ENCODE measurements at places on chromosomes 1 and 21. TPM values are rescaled to one million over a fixed set of nuclear protein-coding genes. Genes with fewer than 3 reads are reported as not detected.

- no peak for DNase-seq
Observed at GRCh38 chr1:48730164-48730910, 46.4 kb downstream of the BEND5 start.

- no peak for DNase-seq
Observed at GRCh38 chr1:205032508-205032907, 10.5 kb upstream of the CNTN2 start.

- no peak for DNase-seq
Observed at GRCh38 chr1:200741551-200742207, 3.0 kb downstream of the CAMSAP2 start.

- no peak for DNase-seq
Observed at GRCh38 chr1:18732686-18733085, 102.0 kb downstream of the PAX7 start.

DNA sequence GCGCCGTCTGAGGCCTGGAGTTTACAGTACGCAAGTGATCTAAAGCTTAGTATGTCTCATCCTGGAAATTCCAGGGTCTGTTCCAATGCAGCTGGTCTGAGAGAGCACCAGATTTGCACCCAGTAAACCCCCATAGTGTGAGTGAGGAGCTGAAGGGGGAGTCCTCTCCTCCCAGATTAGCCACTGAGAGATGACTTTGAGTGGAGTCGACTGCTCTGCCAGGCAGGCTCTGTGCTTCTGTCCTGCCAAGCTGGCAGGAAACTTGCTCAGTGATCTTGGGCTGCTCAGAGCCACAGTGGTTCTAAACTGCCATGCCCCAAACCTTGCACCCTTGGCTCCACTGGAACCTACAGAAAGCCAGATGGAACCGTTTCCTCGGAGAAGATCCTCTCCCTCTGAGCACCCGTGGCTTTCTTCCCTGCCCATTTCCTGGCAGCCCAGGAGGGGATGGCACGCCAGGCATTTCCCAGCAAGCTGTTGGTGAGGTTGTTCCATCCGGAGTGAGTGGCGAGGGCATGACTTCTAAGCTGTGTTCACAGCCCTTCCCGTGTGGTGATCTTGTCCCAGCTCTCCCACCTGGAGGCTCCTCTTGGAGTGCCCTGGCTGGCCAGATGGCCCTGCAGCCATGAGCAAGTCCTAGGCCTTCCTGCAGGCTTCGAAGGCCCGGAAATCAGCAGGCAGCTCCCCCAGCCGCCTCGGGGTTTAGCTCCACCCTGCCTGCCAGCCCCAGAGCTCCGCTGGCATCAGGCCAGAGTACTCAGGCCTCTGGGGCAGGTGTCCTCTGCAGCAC lies 125.9 kb upstream of the VAMP3 start:
- peak; percentile 9 for DNase-seq

DNA sequence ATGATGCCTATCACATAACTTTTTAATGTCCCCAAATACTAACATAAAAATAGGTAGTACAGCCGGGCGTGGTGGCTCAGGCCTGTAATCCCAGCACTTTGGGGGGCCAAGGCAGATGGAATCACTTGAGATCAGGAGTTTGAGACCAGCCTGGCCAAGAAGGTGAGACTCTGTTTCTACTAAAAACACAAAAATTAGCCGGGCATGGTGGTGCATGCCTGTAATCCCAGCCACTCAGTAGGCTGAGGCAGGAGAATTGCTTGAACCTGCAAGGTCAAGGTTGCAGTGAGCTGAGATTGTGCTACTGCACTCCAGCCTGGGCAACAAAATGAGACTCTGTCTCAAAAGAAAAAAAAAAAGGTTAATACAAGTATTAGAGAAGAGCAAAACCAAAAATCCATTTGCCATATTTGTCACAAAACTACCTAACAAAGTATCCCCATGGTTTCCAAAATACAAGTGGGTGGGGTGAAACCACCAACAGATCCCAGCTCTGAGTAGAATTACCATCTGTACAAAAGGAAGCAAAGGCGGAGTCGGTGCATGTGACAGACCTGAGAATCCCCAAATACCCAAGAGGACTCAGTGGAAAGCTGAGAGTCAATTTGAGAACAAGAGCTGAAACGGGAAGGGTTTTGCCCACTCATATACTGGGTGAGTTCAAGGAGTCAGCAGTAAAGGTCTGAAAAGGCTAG lies 113.2 kb downstream of the TOMM20 start:
- peak; percentile 39 for DNase-seq

GRCh38 chr21:42677339-42678321 lies 24.2 kb downstream of the PDE9A start:
- DNase-seq = peak; percentile 53

The KRTAP11-1 gene
- not detected for total RNA-seq

GRCh38 chr1:3480369-3480719 lies 25.9 kb downstream of the ARHGEF16 start:
- no peak for DNase-seq

GRCh38 chr1:245434280-245434679 lies 279.5 kb downstream of the KIF26B start:
- DNase-seq = no peak

The LCE1E gene
- total RNA-seq = 4.3 TPM

GRCh38 chr1:214542275-214543199 lies 8.9 kb downstream of the PTPN14 start:
- no peak for DNase-seq

- no peak for DNase-seq
Observed at GRCh38 chr1:7983086-7983778, 21.7 kb downstream of the PARK7 start.

The VAV3 gene
- total RNA-seq = 0.35 TPM

- DNase-seq = no peak
Observed at GRCh38 chr1:46607345-46608130, 3.5 kb upstream of the MKNK1 start.

The SYCP1 gene
- total RNA-seq = not detected

The ARHGEF16 gene
- 5.9 TPM for total RNA-seq

DNA sequence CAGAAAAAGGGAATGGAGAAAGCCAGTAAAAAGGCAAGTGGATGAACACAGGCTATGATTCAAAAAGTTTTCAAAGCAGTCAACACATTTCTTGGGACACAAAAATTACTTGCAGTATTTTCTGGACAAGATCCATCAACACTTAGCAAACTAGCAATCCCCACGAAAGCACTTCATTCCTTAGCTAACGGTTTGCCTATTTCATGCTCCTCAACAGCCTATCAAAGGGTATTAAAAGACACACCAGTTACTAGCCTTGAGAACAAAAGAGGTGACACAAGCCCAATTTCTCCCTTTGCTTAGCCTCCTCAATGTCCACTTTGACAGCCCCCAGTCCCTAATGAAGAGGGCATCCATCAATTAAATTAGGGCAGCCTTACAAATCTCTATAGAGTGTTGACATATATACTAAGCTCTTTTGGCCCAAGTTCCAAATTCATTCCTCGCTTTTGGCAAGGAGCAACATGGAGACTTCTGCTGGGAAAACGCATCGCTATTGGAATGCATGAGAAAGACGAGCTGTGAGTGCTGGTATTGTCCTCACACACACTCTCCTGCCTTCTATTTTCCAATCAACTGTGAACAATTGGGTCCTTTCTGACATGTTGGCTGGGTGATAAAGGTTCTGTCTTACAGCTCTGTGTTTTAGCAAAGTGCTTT lies 180.0 kb downstream of the TNR start:
- DNase-seq = no peak

GRCh38 chr1:107952989-107953388 lies 12.0 kb downstream of the VAV3 start:
- no peak for DNase-seq

The FCRL3 gene
- total RNA-seq = not detected

The PLA2G2F gene
- not detected for total RNA-seq

DNA sequence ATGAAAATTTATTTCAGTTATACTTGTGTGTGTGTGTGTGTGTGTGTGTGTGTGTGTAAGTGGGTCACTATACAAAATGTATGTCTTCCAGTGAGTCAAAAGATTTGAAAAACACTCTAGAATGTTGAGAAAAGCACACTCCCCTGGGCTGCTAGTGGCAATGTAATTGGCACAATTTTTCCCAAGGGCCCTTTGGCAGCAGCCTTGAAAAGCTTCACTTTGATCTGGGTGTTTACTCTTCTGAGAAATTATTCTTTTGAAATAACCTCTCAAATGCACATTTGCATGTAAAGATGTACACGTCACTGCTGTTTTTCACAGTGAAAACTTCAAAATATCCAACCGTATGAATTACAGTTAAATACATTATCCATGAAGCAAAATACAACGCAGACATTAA lies 22.1 kb upstream of the SLC44A3 start:
- no peak for DNase-seq

The G0S2 gene
- 8.2 TPM for total RNA-seq

GRCh38 chr1:87826681-87827251 lies 498.1 kb downstream of the LMO4 start:
- DNase-seq = peak; percentile 8

GRCh38 chr21:42892582-42892930 lies 553 bp upstream of the NDUFV3 start:
- no peak for DNase-seq

DNA sequence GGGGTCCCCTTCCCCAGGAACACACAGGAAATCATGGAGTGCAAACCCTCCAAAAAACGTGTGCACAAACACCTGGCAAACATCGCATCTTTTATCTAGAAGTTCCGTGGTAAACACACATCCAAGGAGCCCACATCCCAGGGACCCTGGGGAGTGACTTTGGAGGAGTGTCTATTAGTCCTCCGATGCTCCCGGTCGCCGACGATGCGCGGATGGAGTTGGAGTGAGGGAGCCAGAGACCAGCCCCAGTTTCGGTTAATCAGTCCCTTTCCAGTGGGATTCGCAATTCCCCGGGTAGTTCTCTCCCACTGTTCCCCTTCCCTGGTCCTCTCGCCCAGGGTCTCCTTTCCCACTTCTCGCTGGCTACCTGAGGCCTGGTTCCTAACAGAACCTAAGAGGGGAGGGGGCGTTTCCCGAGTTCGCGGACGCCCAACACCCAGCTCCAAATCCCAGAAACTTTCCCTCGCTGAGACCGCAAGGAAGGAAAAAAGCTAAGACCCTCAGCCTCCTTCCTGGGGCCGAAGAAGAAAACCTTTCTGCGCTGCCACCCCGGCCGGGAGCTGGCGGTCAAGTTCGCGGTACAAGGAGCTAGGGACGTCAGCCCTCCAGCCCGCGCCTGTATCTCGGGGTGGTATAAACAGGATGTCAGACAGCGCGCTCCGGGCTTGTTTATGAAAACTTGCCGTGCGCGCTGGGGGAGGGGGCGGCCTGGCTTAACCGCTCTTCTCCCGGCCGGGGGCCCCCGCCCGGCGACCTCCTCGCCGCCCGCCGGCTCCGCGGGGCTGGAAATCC lies 787 bp downstream of the JAK1 start:
- DNase-seq = peak; percentile 43

The SHE gene
- 0.33 TPM for total RNA-seq

All from mammary epithelial cell (primary cell).